ENCODE measurements at places on chromosomes 5 and 9.

DNA sequence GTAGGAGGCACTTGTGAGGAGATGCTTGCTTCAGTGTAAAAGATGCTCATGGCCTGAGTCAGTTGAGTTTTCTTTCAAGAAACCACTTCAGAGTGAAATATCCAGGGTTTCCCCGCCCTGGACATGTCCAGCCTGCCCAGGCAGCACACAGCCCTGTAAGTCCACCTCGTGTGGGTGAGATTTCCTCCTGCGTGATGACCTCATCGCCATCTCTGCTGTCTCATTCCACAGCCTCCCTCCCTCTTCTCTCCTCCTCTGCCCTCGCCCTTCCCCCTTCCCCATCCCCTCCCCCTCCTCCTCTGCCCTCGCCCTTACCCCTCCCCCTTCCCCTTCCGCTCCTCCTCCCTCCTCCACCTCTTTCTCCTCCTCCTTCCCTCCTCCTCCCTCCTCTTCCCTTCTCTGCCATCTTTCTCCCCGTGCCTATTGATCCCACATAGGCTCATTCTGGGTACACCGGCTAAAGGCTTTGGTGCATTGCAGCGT lies 34.0 kb upstream of the NCS1 start:
- no peak for DNase-seq

- no peak for DNase-seq
Observed at GRCh38 chr9:5864446-5864845, 26.2 kb upstream of the MLANA start.

- no peak for DNase-seq
Observed at GRCh38 chr5:146205499-146206202, 2.2 kb downstream of the RBM27 start.

DNA sequence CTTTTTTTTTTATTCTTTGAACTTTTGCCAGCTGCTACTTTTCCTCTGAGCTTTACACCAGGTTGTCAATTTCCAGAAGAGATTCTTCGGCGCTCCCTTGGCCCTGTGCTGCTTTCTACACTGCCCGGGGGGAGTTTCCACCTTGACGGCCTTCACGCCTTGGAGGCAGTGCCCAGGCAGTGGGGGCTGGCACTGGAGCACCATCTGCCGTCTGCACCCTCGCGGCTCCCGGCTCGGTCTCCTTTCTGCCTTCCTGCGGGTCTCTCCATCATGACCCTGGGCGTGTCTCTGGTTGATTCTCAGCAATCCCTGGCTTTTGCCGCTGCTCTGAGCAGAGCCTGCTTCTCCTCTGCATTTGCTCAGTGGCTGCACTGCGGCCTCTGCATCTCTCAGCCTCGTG lies 2.9 kb downstream of the SLC6A18 start:
- DNase-seq, result no peak

- DNase-seq, result no peak
Observed at GRCh38 chr5:139658501-139658927, 10.4 kb downstream of the CXXC5 start.

DNA sequence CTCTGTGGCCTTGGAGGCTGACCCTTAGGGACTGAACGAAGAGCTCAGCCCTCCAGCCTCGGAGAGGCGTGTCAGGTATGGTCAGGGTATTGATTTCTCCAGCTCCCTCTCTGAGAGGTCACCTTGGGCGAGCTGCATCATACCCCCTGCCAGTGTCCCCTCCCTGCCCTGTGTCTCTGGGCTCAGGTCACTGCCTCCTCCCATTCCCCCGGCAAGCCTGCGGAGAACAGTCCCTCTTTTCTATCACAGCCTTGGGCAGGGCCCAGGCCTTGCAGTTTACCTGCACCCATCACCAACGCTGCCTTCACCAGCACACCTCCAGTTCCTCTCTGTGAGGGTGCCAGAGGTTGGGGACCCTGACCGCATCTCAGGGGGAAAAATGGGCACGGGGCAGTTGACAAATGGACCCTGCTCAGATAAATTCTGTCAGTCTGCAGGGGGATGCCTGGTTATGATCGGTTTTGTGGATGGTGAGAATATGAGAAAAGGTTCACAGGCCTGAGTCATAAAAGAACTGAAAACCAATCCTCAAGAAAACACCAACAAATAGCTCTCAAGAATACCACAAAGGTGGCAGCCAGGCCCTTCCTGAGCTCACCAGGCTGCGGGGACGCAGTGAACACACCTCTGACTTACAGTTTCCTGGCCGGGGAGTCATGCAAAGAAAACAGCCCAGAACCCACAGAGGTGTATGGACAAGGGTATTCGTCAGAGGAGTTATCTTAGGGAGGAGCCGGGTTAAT lies 24.7 kb upstream of the RXRA start:
- no peak for DNase-seq

- DNase-seq, result no peak
Observed at GRCh38 chr5:123543438-123543837, 31.5 kb downstream of the CSNK1G3 start.

- no peak for DNase-seq
Observed at GRCh38 chr5:170269579-170269978, 28.0 kb downstream of the LCP2 start.

GRCh38 chr5:58925627-58926540 lies 343.0 kb downstream of the RAB3C start:
- no peak for DNase-seq

GRCh38 chr5:140321796-140322195 lies 18.9 kb upstream of the PFDN1 start:
- no peak for DNase-seq

GRCh38 chr5:115179030-115179393 lies 9.3 kb upstream of the TRIM36 start:
- DNase-seq, result no peak

- no peak for DNase-seq
Observed at GRCh38 chr5:157283434-157283833, 17.5 kb downstream of the CYFIP2 start.

- no peak for DNase-seq
Observed at GRCh38 chr5:68344447-68345111, 129.0 kb downstream of the PIK3R1 start.

DNA sequence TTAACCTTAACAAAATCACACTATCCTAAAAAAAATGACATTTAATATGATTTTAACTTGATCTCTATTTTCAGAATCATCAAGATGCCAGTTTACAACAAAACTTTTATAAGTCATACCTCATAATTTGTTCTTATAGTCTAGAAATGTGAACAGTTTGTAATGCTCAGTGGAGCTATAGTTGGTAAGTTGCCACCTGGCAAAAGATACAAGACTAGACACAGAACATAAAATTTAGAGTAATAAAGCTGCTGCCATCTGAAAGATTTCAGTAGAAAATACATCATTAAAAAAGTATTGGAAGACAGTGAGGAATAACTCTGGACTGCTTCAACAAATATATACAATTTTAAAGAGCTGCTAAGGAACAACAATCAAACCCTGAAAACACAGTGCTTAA lies 233.8 kb downstream of the GABRG2 start:
- DNase-seq, result peak; percentile 7

DNA sequence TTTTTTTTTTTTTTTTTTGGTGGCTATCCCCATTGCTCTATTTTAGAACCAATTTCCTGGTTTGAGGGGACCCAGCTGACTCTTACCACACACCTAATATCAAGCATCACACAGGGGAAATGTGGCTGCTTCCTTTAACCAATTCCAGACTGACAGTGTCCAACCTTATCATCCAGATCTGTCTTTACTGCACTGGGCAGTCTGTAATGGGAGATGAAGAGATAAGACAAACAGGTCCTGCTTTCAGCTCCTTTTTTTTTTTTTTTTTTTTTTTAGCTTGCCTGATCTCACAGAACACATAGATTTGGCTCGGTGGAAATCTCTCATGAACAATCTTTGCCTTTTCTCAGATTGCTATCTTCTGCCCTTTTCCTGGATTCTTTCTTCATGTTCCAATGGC lies 198.8 kb upstream of the TYRP1 start:
- no peak for DNase-seq

GRCh38 chr5:110687485-110687884 lies 39.0 kb downstream of the TMEM232 start:
- DNase-seq, result no peak

DNA sequence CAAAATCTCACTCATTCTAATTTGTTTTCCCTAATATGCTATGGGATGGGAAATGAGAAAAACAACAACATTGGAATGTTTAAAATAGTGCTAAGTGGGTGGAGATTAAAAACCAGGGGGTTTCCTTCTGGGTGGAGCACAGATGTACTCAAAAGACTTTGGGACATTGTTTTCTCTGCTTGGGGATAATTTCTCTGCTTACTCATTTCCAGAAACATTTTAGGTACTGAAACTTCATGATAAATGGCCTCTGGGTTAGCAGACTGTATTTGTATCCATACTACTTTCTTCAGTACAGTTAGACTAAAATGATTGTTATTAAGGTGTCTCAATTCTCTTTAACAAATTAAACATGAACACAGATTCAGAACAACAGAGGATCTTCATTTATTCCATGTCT lies 17.4 kb downstream of the ELOVL7 start:
- DNase-seq, result no peak

GRCh38 chr9:38713426-38713825 lies 6.5 kb downstream of the FAM240B start:
- peak; percentile 64 for DNase-seq

DNA sequence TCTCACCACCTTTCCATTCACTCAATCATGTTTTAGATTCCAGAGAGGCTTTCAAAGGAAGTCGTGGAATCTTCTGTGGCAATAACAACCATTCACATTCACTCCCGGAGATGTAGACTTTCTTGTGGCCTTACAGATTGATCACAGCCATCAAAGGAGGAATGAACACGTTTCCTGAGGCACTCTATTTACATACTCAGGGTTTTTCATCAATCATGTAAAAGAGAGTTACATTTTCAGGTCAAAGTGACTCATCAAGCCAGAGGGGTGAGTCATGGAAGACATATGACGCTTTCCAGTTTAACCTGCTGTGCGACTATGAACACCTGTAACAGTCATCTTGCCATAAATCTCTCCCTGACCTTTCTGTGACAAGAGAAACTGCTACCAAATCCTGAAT lies 39.3 kb upstream of the RAD23B start:
- DNase-seq, result no peak

GRCh38 chr9:128335914-128336313 lies 4.4 kb upstream of the SLC27A4 start:
- DNase-seq, result no peak
